ENCODE measurements at places on chromosomes 3 and 15.
A peak's percentile ranks its signal among the peaks of the same experiment; 100 is the strongest.

GRCh38 chr3:38640661-38641452 lies 8.6 kb downstream of the SCN5A start:
- DNase-seq = no peak

DNA sequence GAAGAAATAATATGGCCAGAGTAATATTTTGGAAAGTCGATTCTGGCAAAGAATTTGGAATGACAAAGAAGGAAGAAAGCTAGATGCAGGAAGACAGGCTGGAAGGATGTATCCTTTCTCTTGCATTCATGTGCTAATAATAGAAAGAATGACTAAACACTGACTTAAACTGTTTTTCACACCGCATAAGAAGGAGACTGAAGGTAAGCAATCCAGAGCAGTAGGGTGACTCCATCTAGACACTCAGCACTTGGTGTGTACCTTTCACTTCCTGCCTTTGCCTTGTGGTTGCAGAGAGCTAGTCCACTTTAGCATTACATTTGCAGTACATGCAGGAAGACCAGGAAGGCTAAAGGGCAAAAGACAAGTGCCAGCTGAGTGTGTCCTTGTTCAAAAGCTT lies 234.6 kb downstream of the RBMS3 start:
- no peak for DNase-seq

- DNase-seq = peak; percentile 22
These were observed 10.3 kb downstream of the ISL2 start for GRCh38 chr15:76346669-76347481.

GRCh38 chr3:195394700-195395099 lies 48.1 kb downstream of the ACAP2 start:
- DNase-seq = no peak

DNA sequence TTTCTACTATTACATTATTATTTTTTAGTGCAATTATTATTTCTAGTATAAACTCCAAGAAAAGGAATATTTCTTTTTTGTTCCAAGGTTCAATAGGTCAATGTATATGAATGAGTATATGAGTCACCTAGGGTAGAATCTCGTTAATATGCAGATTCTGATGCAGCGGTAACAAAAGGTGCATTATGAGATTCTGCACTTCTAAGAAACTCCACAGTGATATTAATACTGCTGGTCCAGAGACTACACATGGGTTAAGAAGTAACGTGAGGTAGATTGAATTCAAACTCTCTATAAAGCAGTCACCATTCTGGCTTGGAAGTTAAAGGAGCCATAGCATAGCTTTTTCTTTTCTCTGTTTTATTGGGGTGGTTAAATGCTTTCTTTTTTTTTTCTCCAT lies 596.2 kb upstream of the TBL1XR1 start:
- no peak for DNase-seq

DNA sequence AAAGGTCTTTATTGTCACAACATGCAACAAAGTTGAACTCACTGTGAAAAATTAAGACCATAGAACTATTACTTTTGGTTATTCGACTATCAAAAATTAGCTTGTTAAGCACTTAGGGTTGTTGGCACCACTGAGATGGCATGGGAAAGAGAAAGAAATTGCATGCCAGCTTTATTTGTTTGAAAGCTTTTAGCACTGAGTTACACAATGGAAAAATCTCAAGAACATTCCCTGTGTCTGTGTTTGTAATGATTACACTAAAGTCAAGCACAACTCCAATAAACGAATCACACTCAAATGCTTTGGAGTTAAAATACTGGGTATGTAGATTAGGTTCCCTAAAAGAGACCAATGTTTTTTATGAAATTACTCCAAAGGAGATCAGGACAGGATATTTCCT lies 158.6 kb upstream of the COL8A1 start:
- no peak for DNase-seq

- DNase-seq = no peak
These were observed 9.2 kb upstream of the PAQR5 start for GRCh38 chr15:69289342-69290146.

DNA sequence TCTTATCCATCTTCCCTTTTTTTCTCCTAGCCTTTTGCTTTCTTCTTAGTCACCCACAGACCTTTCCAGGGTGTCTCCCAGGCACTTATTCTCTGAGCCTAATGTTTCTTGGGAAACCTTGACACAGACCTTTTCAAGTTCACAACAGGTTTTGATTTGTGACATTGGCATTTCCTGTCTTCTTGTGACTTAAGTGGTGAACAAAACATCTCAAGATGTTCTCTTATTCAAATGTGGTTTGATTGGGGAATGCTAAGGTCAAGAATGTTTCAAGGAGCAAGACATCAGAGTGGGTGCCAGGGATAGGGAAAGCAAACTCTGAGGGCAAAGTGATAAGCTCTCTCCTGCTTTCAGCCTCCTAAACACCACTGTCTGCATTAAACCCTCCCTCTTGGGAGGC lies 68.2 kb upstream of the GSK3B start:
- DNase-seq = no peak

DNA sequence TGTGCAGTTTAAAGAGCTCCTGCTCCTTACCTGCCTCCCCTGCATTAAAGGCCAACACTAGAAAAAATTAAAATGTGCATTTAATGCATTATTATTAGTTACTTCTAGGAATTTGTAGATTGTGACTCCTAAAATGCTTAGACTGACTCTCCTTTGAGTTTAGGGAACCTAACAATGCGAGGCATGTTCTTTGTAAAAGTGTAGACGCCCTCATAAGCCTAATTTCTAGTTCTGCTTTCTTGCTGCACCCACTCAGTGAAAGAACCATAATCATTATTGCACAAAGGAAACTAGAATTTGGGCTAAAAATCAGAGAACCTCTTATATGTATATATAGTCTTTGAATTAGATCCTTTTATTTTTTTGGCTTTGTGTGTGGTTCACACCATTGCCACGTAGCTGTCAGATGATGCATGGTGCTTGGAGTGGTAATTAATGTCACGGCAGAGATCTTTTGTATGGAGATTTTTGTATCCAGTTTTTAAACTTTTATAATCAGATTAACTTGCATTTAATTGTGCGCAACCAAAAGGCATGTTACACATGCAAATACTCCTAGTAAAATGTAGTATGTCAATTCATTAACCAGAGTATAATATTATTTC lies 710 bp downstream of the ABHD10 start:
- DNase-seq = no peak

DNA sequence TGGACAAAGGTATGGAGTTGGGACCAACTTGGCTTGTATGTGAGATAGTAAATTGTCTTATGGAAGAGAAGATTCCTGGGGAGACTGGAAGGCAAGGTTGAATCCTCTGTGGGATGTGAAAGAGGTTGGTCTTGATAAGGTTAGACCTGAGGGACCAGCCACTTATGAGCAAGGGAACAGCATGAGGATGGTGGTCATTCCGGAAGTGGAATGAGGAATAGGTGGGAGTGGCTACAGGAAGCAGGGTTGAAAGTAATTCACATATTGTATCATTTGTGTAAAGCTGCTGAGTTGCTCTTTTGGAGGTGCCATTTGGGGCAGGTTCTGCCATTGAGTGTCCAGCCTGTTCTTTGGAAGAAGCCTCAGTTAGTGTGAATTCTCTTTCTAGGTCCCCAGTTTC lies 13.2 kb downstream of the USP13 start:
- no peak for DNase-seq

- DNase-seq = no peak
These were observed 30.6 kb upstream of the GATA2 start for GRCh38 chr3:128523591-128523990.

- no peak for DNase-seq
These were observed at the start of gene EPB42 for GRCh38 chr15:43220991-43221403. TSS of gene EPB42 (minus strand) at chr15:43221018. CDS start at chr15:43220825, 193 bp downstream.

GRCh38 chr3:59555593-59556315 lies 505.9 kb upstream of the CFAP20DC start:
- DNase-seq = no peak

GRCh38 chr3:152455989-152456388 lies 187.3 kb downstream of the MBNL1 start:
- DNase-seq = no peak

GRCh38 chr3:10927551-10927950 lies 65.0 kb upstream of the SLC6A1 start:
- DNase-seq = no peak

GRCh38 chr3:141271279-141272030 lies 39.8 kb downstream of the PXYLP1 start:
- no peak for DNase-seq

- DNase-seq = no peak
These were observed 14.6 kb upstream of the PLA2G4E start for GRCh38 chr15:42035435-42035761.
